ENCODE measurements at places on chromosomes 13 and 19.

GRCh38 chr19:6589711-6590257, 1.2 kb downstream of the CD70 start:
- no peak for DNase-seq

- no peak for DNase-seq
These were observed 1.8 kb downstream of the PIP5K1C start for GRCh38 chr19:3698386-3698950.

- DNase-seq: no peak
These were observed 1979.9 kb upstream of the PRR20A start for GRCh38 chr13:55160867-55161266.

- no peak for DNase-seq
These were observed 7.5 kb upstream of the MPV17L2 start for GRCh38 chr19:18185538-18185937.

DNA sequence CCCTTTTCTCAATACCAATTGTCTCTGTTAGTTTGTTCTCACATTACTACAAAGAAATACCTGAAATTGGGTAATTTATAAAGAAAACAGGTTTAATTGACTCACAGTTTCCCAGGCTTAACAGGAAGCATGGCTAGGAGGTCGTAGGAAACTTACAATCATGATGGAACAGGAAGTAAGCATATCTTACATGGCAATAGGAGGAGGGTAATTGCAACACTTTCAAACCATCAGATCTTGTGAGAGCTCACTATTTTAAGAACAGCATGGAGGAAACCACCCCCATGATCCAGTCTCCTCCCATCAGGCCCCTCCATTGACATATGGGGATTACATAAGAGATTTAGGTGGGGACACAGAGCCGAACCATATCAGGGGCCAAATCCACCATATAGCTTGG, 1210.1 kb upstream of the SPRY2 start:
- DNase-seq: no peak

GRCh38 chr13:87153371-87153770, 517.8 kb upstream of the SLITRK5 start:
- no peak for DNase-seq

- DNase-seq: no peak
These were observed 920 bp upstream of the TIMM13 start for GRCh38 chr19:2428321-2428690.

GRCh38 chr13:113129480-113129879, 6.9 kb downstream of the F10 start:
- no peak for DNase-seq

DNA sequence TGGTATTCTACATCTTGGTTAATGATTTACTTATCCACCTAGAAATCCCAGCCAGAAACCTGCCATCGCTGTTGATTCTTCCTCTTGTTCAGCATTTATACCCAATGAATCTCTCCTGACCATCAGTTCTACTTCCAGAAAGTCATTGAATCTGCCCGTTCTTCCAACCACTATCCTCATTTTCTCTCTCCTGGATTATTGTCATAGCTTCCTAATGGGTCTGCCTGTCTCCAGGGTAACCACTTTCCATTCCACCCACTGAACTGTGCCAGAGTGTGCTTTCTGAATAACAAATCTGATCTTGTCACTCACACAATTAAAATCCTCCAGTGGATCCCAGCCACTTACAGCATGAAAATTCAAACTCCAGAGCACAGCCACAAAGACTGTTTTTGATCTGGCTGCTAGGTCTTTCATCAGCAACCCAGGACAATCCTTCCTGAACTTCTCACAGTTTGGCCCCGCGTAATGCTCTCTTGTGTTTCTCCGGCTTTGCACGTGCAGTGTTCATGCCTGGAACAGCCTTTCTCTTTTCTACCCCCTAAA, 330.6 kb downstream of the SPRY2 start:
- DNase-seq: no peak

GRCh38 chr19:47093841-47094240, 19.7 kb downstream of the ZC3H4 start:
- no peak for DNase-seq

GRCh38 chr13:111462221-111462764, 141.9 kb downstream of the TEX29 start:
- DNase-seq: no peak

- DNase-seq: no peak
These were observed 424.9 kb downstream of the PCDH17 start for GRCh38 chr13:58056426-58056825.

- no peak for DNase-seq
These were observed 71.4 kb downstream of the NAA16 start for GRCh38 chr13:41382431-41382830.

- peak; percentile 93 for DNase-seq
These were observed at the start of gene GNG7 for GRCh38 chr19:2702170-2703076. TSS of gene GNG7 (minus strand) at chr19:2702694. CDS start at chr19:2520688, 182,006 bp downstream.

DNA sequence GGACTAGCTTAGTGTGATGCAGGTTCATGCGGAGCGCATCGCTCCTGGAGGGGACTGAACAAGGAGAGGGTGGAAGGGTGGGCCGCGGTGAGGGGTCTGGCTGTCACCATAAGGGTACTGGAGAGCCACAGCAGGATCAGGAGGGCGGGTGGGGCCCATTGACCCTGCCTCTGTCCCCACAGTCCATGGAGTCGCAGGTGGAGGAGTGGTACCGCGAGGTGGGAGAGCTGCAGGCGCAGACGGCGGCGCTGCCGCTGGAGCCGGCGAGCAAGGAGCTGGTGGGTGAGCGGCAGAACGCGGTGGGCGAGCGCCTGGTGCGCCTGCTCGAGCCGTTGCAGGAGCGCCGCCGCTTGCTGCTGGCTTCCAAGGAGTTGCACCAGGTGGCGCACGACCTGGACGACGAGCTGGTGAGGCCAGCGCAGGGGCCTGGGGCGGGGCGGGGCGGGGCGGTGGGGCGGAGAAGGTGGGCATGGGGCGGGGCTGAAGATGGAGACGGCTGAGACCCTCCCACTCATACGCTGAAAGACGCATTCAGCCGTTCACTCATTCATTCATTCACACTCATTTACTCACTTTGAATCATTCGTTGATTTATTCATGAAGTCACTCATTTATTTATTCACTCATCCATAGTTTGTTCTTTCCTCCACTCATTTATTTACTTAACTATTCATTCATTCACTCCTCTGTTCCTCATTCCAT, 27.5 kb upstream of the SHKBP1 start:
- peak; percentile 52 for DNase-seq

- DNase-seq: no peak
These were observed 54.1 kb downstream of the PTPRS start for GRCh38 chr19:5286465-5287029.

- DNase-seq: no peak
These were observed 118.9 kb upstream of the KL start for GRCh38 chr13:32897296-32897695.

- DNase-seq: no peak
These were observed 109.6 kb downstream of the KLF5 start for GRCh38 chr13:73168226-73168952.

GRCh38 chr13:44887515-44887914, 101.8 kb downstream of the NUFIP1 start:
- DNase-seq: no peak

- DNase-seq: no peak
These were observed 39.3 kb downstream of the FGF9 start for GRCh38 chr13:21710163-21710562.

DNA sequence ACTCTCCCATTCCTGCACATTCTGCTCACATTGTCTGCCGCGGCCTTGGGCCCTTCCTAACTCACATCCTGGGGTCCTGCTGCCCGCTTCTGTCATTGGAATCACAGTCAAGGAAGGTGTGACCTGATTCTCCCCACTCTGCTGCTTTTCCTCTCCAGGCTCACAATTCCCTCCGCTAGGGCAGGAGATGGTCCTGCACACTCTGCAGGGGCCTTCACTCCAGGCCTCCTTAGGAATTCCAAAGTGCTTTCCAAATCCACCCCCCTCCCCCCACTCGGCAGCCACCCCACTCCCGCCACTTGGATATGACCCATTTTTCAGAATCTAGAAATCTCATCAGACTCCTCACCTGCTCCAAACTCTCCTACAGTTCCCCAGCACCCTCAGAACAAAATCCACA, 3.1 kb upstream of the SLC5A5 start:
- no peak for DNase-seq

DNA sequence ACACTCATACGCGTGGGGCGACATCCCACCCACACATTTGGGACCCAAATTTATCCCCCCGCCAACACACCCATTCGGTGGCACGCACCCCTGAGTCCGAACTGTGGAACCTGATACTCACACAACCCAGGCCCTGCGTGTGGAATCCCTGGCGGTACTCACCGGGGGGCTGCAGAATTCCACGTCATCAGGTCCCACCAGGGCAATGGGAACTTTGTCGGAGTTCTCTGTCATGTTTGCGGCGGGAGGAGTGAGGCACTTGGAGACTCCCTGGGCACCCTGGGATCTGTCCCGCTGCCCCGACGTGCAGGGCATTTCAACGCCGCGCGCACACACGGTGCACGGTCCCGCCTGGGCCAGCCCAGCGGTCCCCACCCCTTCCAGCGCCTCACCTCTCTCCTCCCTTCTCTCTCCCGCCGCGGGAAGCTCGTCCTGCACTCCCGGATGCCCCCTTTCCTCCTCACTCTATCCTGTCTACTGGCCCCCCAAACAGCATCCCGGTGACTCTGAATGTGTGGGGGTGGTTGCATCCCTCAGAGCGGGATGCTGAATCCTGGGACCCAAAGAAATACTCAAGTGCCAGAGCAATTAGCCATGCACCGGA, at the start of gene CNMD:
TSS of gene CNMD (minus strand) at position 353 of the 604 bp plus-strand sequence. CDS start at position 234, 119 bp downstream.
- DNase-seq: no peak

DNA sequence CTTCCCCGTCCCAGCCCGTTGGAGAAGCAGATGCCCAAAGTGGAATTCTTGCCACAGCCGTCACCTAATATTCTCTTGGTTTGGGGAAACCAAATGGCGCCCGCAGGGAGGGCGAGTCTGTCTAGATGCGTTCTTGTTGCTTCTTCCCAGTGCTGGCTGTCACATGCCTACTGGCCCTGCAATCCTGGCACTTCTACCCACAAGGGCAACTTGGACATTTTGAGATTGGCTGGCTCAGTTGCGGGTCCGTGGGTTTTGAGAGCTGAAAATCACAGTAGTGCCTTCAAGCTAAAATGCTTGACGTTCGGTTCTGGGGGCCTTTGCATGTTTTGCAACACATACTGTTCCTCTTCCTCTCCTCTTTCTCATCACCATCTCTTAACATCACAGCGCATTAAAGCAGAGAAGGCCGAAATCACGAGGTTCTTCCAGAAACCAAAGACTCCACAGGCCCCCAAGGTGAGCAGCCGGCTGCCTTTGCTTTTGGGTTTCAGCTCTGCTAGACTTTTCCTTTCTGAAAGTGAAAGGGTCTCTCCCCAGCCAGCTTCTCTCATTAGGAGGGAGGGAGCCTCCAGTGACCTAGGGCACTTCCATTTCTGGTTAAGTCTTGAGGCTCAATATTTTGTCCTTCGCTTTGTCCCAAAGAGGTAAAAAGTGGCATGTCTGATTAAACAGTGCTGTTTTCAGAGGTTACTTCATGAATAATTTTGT, 21.1 kb downstream of the CHAF1A start:
- DNase-seq: no peak

GRCh38 chr19:18135712-18136584, 17.0 kb upstream of the PIK3R2 start:
- DNase-seq: no peak

GRCh38 chr13:36872621-36873020, 47.4 kb downstream of the SMAD9 start:
- no peak for DNase-seq

- DNase-seq: peak; percentile 51
These were observed 4.2 kb upstream of the DAND5 start for GRCh38 chr19:12965017-12965811.

- DNase-seq: no peak
These were observed 84.3 kb upstream of the UBL3 start for GRCh38 chr13:29934531-29935308.

GRCh38 chr13:39952249-39953233, 297.1 kb downstream of the COG6 start:
- DNase-seq: no peak

- DNase-seq: no peak
These were observed 33.3 kb upstream of the SHFL start for GRCh38 chr19:10052602-10053360.

- DNase-seq: no peak
These were observed 165.4 kb downstream of the FLT1 start for GRCh38 chr13:28329395-28330158.

GRCh38 chr19:36838784-36839324, 667 bp upstream of the ZNF790 start:
- DNase-seq: no peak

DNA sequence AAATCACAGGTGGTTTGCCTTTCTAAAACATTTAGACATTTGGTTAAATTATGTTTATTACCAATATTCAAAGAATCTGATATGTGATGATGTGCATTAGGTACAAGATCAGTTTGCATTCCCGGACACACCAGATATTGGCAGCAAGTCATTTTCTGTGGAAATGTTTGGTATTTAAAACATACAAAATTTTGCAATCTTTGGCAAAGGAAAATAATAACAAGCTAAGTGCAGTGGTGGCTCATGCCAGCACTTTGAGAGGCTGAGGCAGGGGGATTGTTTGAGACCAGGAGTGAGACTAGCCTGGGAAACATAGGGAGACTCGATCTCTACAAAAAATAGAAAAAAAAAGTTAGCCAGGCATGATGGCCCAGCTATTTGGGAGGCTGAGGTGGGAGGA, 29.1 kb upstream of the TSC22D1 start:
- no peak for DNase-seq

GRCh38 chr13:37811441-37811840, 58.1 kb downstream of the TRPC4 start:
- DNase-seq: no peak

- no peak for DNase-seq
These were observed 959 bp downstream of the CHMP2A start for GRCh38 chr19:58553799-58554493.

DNA sequence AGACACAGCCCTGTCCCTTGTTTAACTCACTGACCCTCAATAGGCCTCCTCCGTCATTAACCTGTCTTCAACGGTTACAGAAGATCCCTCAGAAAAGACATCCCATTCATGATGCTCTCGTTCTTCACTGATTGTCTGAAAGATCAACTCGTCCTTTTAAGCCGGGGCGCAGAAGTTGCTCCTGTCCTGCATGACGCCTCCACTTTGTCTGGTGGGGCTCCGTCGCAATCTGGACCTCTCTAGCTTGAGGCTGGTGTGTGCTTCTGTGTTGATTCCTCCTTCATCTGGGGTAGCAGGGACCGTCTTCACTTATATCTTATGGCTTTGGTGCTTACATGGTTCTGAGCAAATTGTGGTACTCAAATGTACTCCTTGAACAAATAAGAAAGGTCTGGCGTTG, 766.0 kb upstream of the PCDH9 start:
- DNase-seq: no peak

Data from T47D (cell line).